ENCODE measurements at places on chromosomes 7 and 10.

- no peak for DNase-seq
These were observed 93.1 kb upstream of the ZPBP start for GRCh38 chr7:50185951-50186682.

GRCh38 chr10:106311590-106311989, 852.9 kb downstream of the SORCS1 start:
- no peak for DNase-seq

GRCh38 chr7:23544913-23545354, 13.2 kb upstream of the TRA2A start:
- DNase-seq = no peak

- DNase-seq = no peak
These were observed 71.5 kb downstream of the XPNPEP1 start for GRCh38 chr10:109851616-109852474.

- no peak for DNase-seq
These were observed 339.7 kb downstream of the HGF start for GRCh38 chr7:81430150-81430549.

DNA sequence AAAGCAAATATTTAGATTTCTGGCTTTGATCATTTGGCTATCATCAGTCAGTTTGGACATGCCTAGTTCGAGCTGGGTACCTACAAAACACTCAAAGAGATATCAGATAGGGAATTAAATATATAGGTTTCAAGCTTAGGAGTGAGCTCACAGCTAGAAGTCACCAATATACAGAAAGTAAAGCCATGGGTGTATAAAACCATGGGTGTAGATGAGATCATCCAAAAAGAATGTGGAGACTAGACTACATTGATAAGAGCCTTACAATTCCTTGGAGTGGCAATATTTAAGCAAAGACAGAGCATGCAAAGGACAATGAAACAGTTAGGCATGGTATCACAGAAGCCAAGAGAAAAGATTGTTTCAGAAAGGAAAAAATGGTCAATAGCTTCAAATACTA, 7.2 kb upstream of the RALA start:
- DNase-seq = no peak

DNA sequence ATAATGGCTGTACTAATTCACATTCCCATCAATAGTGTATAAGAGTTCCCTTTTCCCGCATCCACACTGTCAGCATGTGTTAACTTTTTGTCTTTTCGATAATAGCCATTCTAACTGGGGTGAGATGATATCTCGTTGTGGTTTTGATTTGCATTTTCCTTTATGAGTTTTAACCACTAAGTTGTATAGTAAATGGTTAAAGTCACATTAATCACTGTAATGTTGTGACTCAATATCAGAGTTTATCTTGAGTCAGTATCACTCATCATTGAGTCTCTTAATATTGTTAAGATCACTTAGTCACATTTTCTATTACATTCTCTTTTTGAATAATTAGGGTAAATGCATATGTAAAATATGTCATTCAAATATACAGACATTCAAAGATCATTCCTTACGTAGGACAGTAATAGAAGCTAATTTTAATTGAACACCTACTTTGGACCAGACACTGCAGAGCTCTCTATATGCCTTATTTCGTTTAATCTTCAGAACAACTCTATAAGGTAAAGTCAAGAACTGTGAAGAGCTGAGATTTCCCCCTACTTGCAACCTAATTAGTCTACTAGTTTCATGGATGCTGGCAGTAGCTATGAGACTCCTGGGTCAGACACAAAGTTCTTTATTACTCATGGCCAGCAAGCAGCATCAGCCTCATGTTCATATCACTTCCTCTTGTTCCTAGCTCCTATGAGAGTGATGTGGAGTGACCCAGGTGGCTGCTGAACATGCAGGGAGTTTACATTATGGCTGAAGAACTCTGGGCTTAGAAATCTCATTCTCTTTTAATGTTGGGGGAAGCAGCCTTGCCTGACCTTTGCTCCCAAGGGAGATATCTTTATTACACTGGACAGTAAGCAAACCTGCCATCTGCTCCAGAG, 30.5 kb downstream of the CREB5 start:
- no peak for DNase-seq
